H4 (cell line): ENCODE measurements at places on chromosomes 1 and 21. TPM values are rescaled to one million over a fixed set of nuclear protein-coding genes. Genes with fewer than 3 reads are reported as not detected.

Gene FCGR1A
- not detected in 2 replicates for total RNA-seq

Gene SYF2
- total RNA-seq: 45.7 and 46.9 TPM in 2 replicates

Gene GBP6
- total RNA-seq: 0.10 TPM in 1 of 2 replicates, not detected in the other

Gene KRTAP11-1
- total RNA-seq: not detected in 2 replicates

Gene OVAAL
- not detected in 2 replicates for total RNA-seq

Gene WLS
- 139 and 151 TPM in 2 replicates for total RNA-seq

Gene GPR157
- total RNA-seq: 1.9 TPM in 2 replicates

Gene OR6F1
- not detected in 2 replicates for total RNA-seq

Gene PLEKHA6
- total RNA-seq: 1.2 and 3.4 TPM in 2 replicates

Gene C1QTNF12
- total RNA-seq: 0.21 TPM in 1 of 2 replicates, not detected in the other

Gene DNM3
- 0.99 and 1.3 TPM in 2 replicates for total RNA-seq

Gene SEC16B
- 0.04 and 0.27 TPM in 2 replicates for total RNA-seq

Gene FAAH
- total RNA-seq: 0.64 and 2.0 TPM in 2 replicates

Gene TMEM52
- total RNA-seq: 0.29 and 1.3 TPM in 2 replicates

Gene SPRR3
- total RNA-seq: not detected in 2 replicates

Gene ACOT11
- total RNA-seq: 1.5 and 1.6 TPM in 2 replicates

Gene RNF223
- not detected in 2 replicates for total RNA-seq

Gene PTGFR
- 0.12 and 0.39 TPM in 2 replicates for total RNA-seq

Gene SERPINC1
- not detected in 2 replicates for total RNA-seq

Gene SLC25A34
- total RNA-seq: 0.10 and 0.47 TPM in 2 replicates

Gene UBL4B
- total RNA-seq: not detected in 2 replicates

Gene RGS8
- not detected in 2 replicates for total RNA-seq

Gene C1orf185
- total RNA-seq: not detected in 2 replicates

Gene GJA5
- total RNA-seq: 0.15 and 0.41 TPM in 2 replicates

Gene LAPTM5
- total RNA-seq: 0.10 TPM in 1 of 2 replicates, not detected in the other

Gene MCOLN3
- total RNA-seq: 0.72 and 1.4 TPM in 2 replicates

Gene C8B
- total RNA-seq: not detected in 2 replicates

Gene KDM5B
- total RNA-seq: 27.6 and 38.1 TPM in 2 replicates

Gene AMPD1
- total RNA-seq: not detected in 2 replicates
